ENCODE measurements at places on chromosomes 2 and 18. TPM values are rescaled to one million over a fixed set of nuclear protein-coding genes. Genes with fewer than 3 reads are reported as not detected.
A peak's percentile ranks its signal among the peaks of the same experiment; 100 is the strongest.

Gene DTNB
- total RNA-seq, result 4.3 TPM

Gene CACNB4
- 0.37 TPM for total RNA-seq

DNA sequence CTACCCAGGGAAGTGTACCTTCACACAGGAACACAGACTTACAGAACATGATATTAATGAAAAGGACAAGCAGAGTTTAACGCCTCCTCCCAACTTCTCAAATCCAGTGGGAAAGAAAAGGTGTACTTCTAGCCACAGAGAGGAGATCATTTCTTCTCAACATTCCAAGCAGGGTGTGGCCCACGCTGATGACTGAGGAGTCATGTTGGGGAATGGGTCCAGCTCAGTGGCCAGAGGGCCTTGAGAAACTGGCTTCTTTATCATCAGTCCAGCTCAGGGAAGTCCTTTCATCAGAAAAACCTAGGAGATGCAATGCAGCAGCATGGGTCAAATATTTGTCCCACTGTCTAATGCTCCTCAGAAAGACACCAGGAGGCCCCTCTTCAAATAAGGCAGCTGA is 63.0 kb downstream of the RBM43 start:
- H3K36me3 ChIP-seq, result no peaks in the 10 kb centered on the region
- no peak overlapping the region for H3K4me3 ChIP-seq
- no peaks in the 10 kb centered on the region for H3K27me3 ChIP-seq

Gene MRO
- 2.6 TPM for total RNA-seq

Gene GLI2
- total RNA-seq, result 3.5 TPM

- no peaks in the 10 kb centered on the region for H3K36me3 ChIP-seq
- H3K27ac ChIP-seq, result peak overlapping the region; percentile 91
- no peaks in the 10 kb centered on the region for H3K4me1 ChIP-seq
- no peaks in the 10 kb centered on the region for H3K27me3 ChIP-seq
- DNase-seq, result no peak
Measured at GRCh38 chr2:230411570-230412370, 4.2 kb upstream of the SP100 start.

- no peaks in the 10 kb centered on the region for H3K4me1 ChIP-seq
- H3K4me3 ChIP-seq, result peak overlapping the region; percentile 25
- no peaks in the 10 kb centered on the region for H3K27me3 ChIP-seq
- DNase-seq, result no peak
- H3K36me3 ChIP-seq, result no peaks in the 10 kb centered on the region
Measured at GRCh38 chr2:163348857-163349380, 386.9 kb downstream of the FIGN start.

DNA sequence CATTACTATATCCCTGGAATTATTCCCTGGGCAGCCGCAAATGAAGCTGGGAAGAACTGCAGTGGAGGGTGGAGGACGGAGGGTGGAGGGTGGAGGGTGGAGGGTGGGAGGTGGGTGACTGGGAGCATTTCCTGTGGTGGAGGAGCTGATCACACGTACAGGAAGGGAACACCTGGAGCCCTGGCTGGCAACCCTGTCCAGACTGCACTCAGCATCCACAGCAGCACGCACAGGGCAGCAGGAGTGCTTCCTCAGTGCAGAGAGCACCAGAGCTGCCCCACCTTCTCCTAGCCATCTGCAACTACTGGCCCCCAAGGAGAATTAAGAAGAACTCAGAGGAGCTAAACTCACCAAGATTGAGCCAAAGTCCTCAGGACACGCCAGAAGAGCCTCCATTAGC is 249.9 kb downstream of the EIPR1 start:
- H3K36me3 ChIP-seq, result no peaks in the 10 kb centered on the region
- H3K27me3 ChIP-seq, result no peaks in the 10 kb centered on the region
- H3K27ac ChIP-seq, result no peak overlapping the region
- H3K4me3 ChIP-seq, result no peak overlapping the region
- H3K4me1 ChIP-seq, result no peaks in the 10 kb centered on the region

DNA sequence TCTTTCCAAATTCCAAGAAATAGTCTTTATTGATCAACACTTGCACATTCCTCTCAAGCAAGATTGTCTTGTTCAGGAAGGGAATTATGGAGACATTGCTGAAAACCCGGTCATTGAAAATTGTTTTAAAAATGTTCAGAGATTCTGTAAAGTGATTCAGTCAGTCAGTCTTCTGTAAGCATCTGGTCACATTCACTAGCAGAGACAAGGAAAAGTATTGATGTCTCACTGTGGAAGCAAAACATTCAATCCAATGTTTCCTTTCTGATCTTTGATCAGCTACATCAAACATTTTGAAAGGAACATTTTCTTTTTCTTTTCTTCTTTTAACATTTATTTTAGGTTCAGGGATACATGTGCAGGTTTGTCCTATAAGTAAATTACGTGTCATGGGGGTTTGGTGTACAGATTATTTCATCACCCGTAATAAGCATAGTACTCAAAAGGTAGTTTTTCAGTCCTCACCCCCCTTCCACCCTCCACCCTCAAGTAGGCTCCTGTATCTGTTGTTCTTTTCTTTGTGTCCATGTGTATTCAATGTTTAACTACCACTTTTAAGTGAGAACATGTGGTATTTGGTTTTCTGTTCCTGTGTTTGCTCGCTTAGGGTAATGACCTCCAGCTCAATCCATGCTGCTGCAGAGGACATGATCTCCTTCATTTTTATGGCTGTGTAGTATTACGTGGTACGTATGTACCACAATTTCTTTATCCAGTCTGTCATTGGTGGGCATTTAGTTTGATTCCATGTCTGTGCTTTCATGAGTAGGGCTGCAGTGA is 61.2 kb downstream of the CTNNA2 start:
- no peak for DNase-seq
- H3K27ac ChIP-seq, result no peak overlapping the region
- no peaks in the 10 kb centered on the region for H3K36me3 ChIP-seq
- no peaks in the 10 kb centered on the region for H3K27me3 ChIP-seq

DNA sequence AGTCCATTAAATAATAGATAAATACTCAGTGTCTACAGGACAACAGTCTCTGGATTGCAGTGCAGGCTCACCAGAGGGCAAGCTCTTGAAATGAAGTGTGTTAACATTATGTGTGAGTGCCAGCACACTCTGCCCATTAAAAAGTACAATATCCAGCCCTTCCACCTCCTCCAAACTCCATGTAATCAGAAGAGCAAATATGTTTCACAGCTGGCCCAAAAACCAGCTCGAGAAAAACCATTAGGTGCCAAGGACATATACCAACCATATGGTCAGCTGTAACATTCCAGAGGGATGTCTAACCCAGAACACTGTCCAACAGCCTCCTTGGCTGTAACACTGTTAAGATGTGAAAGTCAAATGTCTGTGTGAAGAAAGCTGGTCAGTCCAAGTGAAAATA is 112.2 kb downstream of the ZNF385B start:
- no peak overlapping the region for H3K27ac ChIP-seq
- no peaks in the 10 kb centered on the region for H3K36me3 ChIP-seq
- no peaks in the 10 kb centered on the region for H3K27me3 ChIP-seq
- DNase-seq, result no peak
- H3K4me3 ChIP-seq, result no peak overlapping the region

DNA sequence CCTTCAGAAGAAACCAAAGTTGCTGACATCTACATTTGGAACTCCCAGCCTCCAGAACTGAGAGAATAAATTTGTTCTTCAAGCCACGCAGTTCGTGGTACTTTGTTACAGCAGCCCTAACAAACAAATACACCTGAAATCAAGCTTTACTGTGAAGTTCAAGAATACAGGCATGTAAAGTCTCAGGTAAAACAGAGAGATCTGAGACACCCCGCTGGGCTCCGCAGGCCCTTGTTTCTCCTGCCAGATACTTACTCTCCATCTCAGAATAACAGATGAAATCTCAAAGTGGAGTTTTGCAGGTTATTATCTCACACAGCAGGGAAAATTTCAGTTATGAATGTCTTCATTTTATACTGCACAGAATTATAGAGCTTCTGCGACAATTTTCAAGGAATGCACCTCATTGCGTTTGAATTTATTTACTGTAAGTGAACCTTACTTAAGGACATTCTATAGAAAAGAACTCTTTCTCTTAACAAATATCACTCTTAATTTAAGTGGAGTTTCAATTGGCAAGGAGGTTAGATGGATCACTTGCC is 492.4 kb upstream of the LRATD1 start:
- H3K4me1 ChIP-seq, result no peaks in the 10 kb centered on the region
- H3K27ac ChIP-seq, result no peak overlapping the region
- H3K4me3 ChIP-seq, result no peak overlapping the region
- DNase-seq, result no peak
- H3K27me3 ChIP-seq, result no peaks in the 10 kb centered on the region

Gene FASTKD2
- total RNA-seq, result 45.5 TPM

GRCh38 chr2:206840999-206841398 is 75.6 kb downstream of the FASTKD2 start:
- no peak overlapping the region for H3K27ac ChIP-seq
- no peak overlapping the region for H3K4me3 ChIP-seq
- no peaks in the 10 kb centered on the region for H3K36me3 ChIP-seq
- no peaks in the 10 kb centered on the region for H3K4me1 ChIP-seq
- H3K27me3 ChIP-seq, result no peaks in the 10 kb centered on the region

Gene UGT1A3
- not detected for total RNA-seq

Gene LRRTM4
- total RNA-seq, result 0.24 TPM

- no peak overlapping the region for H3K4me3 ChIP-seq
- no peaks in the 10 kb centered on the region for H3K27me3 ChIP-seq
- H3K36me3 ChIP-seq, result no peaks in the 10 kb centered on the region
- H3K27ac ChIP-seq, result no peak overlapping the region
- H3K4me1 ChIP-seq, result no peaks in the 10 kb centered on the region
Measured at GRCh38 chr2:44615950-44616518, 254.3 kb downstream of the CAMKMT start.

Gene RAD51AP2
- 0.22 TPM for total RNA-seq

DNA sequence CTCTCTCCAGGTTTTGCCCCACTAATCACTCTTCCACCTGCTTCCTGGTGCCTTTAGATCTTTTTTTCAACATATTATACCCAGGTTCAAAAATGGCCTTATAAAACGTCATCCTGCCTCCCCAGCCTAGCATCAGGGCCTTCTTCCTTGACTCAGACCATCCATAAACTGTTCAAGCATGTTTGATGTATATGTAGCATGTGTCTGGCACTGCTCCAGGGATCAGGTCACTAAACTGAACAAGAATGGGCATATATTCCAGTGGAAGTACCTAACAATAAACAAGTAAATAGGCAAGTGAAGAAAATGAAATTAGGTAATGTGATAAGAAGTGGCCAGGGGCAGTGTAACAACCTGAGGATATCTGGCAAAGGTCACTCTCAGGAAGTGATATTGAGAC is 141.2 kb downstream of the TRIB2 start:
- H3K27me3 ChIP-seq, result no peaks in the 10 kb centered on the region
- H3K4me1 ChIP-seq, result no peaks in the 10 kb centered on the region
- DNase-seq, result no peak
- no peak overlapping the region for H3K4me3 ChIP-seq
- H3K27ac ChIP-seq, result no peak overlapping the region

Gene SLC4A1AP
- 18.2 TPM for total RNA-seq

Gene GPAT2
- total RNA-seq, result 1.8 TPM

DNA sequence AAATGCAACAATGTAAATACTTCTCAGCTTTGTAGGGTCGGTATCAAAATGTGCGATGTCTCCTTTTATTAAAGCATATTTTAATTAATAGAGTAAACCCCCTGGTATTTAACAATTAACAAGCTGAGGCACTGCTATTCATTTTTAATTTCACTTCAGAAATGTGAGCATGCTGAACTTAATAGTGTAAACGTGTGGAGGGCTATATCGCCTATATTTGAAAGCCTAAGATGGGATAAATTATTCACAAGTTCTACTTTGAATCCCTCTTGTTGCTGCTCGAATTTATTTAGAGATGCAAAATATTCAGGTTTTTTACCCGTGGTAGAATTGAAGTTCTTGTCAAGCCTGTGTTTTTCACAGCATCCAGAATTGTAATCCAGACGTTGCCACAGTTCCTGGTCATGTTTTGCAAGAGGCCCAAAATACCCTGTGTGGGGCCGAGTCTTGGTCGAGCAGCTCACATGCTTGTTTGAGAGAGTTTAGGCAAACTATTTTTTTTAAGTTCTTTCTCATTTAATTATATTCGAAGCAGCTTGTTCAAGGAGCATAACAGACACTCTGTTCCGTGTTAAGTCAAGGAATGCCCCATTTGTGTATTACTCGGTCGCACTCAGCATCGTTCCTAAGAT is 2.5 kb downstream of the SALL3 start:
- H3K4me1 ChIP-seq, result no peaks in the 10 kb centered on the region
- H3K27me3 ChIP-seq, result peaks cover 10% of the 10 kb centered on the region
- no peaks in the 10 kb centered on the region for H3K36me3 ChIP-seq
- no peak overlapping the region for H3K4me3 ChIP-seq

Gene DTNA
- total RNA-seq, result 114 TPM

All from right atrium auricular region (tissue), 2 donors.